NCI-H510A (cell line): ENCODE measurements at places on chromosomes 4 and X.

DNA sequence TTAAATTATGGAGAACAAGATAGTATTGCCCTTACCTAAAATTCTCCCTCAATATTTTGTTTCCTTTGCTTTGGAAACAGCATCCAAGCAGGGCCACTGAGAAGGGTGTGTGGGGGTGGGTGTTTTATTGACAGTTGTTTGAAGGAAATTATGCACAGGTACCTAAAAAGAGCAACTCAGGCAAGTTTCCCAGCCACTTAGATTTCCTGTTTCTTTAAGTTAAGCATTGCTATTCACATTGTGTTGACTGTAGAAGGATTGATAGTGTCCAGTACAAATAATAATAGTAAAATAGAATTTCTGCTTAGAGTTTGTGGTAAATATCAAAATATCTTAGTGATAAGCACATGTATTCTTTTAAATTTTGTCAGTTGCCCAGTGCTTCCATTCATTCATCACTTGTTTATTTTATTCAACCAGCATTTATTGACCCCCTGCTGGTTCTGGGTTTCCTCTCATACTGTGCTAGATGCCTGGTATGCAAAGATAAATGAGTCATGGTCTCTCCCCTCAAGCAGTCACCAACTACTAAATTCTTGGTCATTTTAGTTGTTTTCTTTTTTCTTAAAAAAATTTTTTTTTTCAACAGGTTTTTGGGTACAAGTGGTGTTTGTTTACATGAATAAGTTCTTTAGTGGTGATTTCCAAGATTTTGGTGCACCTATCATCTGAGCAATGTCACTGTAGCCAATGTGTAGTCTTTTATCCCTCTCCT, 50.0 kb downstream of the GALNT7 start:
- DNase-seq = no peak

- no peak for DNase-seq
Measured at GRCh38 chr4:84051639-84052038, 447.5 kb downstream of the NKX6-1 start.

DNA sequence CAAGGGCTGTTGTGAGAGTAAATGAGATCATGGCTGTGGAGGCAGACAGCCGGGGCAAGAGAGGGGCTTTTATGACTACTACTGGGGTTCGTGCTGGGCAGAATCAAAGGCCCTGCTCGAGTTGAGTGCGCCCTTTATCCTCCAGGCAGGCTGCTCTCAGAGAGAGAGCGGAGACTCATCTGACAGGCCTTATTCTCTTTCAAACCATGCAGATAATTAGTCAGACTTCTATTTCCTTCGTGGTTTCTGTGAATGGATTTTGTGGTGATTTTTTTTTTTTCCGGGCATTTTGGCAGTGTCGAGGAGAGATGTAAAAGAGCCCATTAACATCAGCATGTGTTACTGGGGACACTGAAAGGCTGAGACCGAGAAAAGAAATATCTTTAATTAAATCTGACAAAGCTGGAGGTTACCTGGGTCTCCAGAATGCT, 73.6 kb downstream of the MED28 start:
- no peak for DNase-seq

DNA sequence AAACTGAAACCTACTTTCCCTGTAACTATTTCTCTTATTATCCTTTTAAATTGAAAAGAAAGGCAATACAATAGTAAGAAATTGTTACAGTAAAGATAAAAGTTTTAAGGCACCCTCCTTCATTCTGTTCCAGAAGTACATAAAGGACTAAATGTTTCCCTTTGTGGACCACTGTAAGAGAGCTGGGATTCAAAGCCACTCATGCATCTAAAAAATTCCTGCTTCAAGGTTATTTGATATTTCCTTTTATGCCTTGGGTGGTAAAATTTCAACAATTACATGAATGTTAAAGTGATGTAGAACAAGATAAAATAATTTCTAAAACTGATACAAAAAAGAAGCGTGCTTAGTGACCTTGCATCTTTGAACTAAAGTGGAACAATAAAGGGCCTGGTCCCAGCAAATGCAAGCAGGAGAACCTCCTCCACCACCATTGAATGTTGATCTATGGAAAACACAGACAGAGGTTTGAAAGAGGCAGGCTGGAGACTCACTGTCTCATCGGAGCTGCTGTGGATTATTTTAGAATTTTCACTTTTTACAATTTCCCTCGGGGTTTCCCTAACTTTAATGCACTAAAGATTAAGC, 42.3 kb upstream of the PRSS12 start:
- no peak for DNase-seq

- DNase-seq = no peak
Measured at GRCh38 chr4:96992443-96992842, 1150.8 kb downstream of the STPG2 start.

- DNase-seq = no peak
Measured at GRCh38 chrX:131727778-131728177, 183.9 kb downstream of the OR13H1 start.

- no peak for DNase-seq
Measured at GRCh38 chr4:159158985-159159384, 56.1 kb downstream of the RAPGEF2 start.

- no peak for DNase-seq
Measured at GRCh38 chrX:111041018-111041462, 55.0 kb upstream of the PAK3 start.

DNA sequence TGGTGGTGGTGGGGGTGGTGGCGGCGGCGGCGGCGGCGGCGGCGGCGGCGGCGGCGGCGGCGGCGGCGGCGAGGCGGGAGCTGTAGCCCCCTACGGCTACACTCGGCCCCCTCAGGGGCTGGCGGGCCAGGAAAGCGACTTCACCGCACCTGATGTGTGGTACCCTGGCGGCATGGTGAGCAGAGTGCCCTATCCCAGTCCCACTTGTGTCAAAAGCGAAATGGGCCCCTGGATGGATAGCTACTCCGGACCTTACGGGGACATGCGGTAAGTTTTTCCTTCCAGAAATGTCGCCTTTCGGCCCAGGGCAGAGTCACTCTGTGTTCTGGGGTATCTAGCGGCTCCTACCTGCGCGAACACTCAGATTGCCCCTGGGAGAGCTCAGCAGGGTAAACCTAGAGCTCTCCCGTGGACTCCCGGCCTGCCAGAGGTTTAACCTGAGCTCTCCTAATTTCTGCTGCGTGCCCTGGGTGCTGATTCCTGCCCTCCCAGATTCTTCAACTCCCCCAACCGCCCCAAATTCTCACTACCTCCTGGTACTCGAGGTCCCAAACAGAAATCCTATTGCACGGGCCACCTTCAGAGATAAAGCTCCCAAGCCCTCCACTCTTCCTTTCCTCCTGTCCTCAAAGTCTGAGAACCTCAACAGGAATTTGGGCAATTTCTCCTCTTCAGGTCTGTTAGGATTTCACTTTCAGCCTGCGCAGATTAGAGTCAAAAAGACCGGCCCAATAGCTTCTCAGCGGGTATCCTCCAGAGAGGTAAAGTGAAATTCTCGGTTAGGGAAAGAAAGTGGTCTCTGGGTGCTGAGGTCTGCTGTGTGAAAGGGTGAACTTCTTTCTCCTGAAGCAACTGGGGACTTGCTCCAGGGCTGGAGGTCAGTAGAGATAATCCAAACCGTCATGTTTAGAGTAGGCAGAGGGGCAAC, 2.9 kb downstream of the AR start:
- DNase-seq = no peak

- peak; percentile 27 for DNase-seq
Measured at GRCh38 chrX:100316987-100317386, 93.1 kb downstream of the PCDH19 start.

- no peak for DNase-seq
Measured at GRCh38 chr4:61320154-61320553, 120.0 kb downstream of the ADGRL3 start.

GRCh38 chrX:112536544-112536943, 143.2 kb downstream of the LHFPL1 start:
- DNase-seq = no peak

DNA sequence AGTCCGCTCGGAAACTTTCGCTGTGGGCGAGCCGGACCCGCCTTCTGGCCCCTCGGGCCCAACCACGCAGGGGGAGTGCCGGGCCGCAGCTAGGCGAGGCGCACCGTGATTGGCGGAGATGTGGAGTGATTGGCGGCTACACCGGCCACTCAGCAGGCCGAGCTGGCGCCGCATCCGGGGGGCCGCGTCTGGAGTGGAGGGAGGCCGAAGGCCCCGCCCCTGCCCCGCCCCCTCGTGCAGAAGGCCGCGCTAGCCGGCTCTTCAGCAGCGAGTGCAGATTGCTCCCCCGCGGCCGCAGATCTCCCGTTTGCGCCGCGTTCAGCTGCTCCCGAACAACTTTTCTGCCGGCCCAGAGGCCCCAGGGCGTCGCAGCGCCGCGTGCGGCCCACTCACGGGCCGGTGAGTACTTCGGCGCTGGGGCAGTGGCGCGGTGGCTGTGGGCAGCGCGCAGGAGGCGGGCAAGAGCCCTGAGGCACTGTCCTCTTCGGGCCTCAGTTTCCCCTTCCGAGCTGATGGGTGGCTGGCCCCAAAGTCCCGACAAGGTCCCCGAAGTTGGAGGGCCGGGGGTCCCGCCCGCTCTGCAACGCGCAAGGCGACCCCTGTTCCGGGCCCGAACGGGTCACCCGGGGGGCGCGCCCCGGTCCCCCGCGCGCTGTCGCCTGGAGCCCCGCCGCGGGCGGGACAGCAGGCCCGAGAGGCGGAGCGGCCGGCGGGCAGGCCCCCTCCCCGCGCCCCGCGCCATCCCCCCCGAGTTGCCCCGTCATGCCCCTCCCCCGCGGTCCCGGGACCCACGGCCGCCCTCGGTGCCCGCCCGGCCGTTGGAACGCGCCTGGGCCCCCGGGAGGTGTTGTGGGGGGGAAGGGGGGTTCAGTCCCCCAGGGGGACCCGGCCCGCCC, at the start of gene WFS1:
Gene WFS1, plus strand, starts transcription at position 235 of the 896 bp plus-strand sequence. CDS start 7,606 bp downstream, outside the sequence.
- DNase-seq = peak; percentile 89

DNA sequence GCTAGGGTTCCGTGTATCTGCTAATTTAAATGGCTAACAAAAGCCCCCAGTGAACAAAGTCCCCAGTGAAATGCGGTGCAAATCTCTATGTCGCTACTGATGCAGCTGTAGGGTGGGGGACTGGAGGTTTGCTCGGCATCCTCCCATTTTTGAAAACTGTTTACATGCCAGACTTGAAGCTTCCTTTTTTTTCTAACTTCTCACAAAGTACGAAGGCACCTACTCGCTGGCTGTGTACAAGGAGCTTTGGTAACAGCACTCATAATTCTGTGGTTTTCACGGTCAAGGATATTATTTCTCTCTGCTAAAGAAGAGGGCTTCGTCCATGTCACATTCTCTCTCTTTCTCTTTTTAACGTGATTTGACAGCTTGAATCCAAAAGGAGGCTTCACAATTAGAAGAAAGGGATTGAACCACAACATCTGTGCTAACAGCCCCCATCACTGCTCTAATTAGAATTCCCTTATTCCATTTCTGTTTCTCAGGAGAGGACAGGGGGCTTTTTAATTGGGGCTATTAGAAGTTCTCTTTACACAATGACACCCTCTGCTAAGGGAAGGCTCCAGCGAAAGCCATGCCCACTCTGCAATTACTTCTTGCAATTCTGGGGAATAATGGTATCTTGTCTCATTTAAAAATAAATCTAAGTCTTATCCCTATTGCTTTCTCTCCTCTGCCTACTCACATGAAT, 46.7 kb downstream of the TMEM156 start:
- DNase-seq = no peak

- no peak for DNase-seq
Measured at GRCh38 chr4:145496292-145496691, 14.6 kb downstream of the SMAD1 start.

- DNase-seq = no peak
Measured at GRCh38 chr4:158428242-158428641, 93.4 kb upstream of the RXFP1 start.

GRCh38 chr4:77310931-77311330, 153.9 kb downstream of the CCNG2 start:
- DNase-seq = no peak

- DNase-seq = no peak
Measured at GRCh38 chr4:31657859-31658570, 937.8 kb downstream of the PCDH7 start.

- no peak for DNase-seq
Measured at GRCh38 chr4:94126669-94127068, 81.0 kb upstream of the SMARCAD1 start.
